Right kidney (tissue), 9 donors: ENCODE measurements at places on chromosomes 6 and 20.

GRCh38 chr20:63087872-63088680, 81.3 kb upstream of the BHLHE23 start:
- no peak for DNase-seq

GRCh38 chr20:11952639-11953038, 34.9 kb downstream of the BTBD3 start:
- no peak for DNase-seq

DNA sequence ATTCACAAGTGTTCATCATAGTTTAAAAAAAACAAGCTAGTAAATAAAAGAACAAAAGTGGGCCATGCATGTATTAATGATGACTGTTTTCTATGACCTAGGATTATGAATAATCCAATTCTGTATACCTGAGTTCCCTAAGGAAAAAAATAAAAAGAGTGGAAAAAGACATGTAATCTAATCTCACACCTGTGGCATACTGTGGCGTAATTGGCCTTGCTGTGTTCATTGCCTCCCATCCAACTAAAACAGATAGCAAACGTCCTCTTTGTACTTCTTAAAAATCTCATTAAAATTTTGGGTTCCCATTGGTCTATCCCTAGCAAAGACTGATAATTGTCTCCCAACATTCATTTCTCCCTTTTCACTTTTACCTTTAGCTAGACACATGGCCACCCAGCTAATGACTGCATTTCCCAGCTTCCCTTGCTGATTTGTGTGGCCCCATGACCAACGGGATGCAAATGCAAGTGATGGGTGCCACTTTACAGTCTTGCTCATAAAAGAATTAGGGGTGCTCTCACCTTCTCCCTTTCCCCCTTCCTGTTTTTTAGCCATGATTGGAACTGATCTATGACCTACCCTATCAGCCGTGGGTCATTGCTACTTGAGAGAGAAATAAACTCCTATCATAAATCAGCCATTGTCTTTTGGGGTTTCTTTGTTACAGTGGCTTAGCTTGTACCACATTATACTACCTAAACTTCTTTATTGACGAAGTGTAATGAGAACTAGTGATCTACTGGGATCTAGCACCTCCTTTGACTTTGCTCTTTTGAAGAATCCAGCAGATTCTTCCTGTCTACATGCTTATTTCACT, 32.0 kb upstream of the TBC1D22B start:
- DNase-seq = no peak

GRCh38 chr6:3415082-3415453, 41.8 kb downstream of the SLC22A23 start:
- DNase-seq = no peak

- DNase-seq = no peak
Observed at GRCh38 chr6:140980265-140980887, 1152.3 kb upstream of the GJE1 start.

GRCh38 chr6:15763364-15763763, 100.5 kb upstream of the DTNBP1 start:
- no peak for DNase-seq

DNA sequence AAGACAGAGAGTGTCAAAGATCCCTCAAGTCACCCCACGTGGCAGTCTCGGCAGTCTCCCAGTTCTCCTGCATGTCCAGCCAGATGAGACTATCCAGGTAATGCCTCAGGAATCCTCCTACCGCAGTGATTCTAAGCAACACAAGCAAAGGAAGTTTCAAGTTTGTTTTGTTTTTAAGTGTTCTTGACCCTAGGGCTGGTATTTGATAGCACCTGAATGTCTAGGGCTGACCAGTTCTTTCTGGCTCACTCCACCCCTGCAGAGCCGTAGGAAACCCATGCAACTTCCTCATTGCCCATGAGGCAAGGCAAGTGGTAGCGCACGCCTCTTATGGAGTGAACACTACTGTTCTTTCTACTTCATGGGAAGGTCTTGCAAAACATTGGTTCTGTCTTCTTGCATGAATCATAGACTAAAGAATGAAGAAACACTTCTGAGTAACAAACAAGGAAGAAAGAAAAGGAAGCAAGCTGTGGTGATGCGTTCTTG, 24.8 kb upstream of the FOXQ1 start:
- DNase-seq = no peak

- DNase-seq = no peak
Observed at GRCh38 chr20:38447931-38448675, 13.0 kb upstream of the SNHG17 start.

DNA sequence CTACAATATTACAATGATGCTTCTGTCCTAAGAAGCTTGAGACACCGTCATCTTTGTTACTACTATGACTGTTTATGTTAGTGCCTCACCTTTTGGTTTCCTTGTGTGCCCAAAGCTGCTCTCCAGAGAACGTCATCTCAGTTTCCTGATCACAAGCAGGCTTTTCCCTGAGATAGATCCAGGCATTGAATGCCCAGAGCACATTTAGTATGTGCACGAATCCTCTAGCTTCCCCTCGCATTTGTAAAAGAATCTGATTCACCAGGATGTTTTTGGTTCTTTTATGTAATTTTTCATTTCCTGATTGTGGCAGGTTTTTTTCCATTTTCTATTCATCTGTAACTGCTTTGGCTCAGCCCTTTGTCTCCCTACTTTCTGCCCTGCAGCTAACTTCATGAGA, 100.2 kb upstream of the TMEM181 start:
- DNase-seq = no peak

DNA sequence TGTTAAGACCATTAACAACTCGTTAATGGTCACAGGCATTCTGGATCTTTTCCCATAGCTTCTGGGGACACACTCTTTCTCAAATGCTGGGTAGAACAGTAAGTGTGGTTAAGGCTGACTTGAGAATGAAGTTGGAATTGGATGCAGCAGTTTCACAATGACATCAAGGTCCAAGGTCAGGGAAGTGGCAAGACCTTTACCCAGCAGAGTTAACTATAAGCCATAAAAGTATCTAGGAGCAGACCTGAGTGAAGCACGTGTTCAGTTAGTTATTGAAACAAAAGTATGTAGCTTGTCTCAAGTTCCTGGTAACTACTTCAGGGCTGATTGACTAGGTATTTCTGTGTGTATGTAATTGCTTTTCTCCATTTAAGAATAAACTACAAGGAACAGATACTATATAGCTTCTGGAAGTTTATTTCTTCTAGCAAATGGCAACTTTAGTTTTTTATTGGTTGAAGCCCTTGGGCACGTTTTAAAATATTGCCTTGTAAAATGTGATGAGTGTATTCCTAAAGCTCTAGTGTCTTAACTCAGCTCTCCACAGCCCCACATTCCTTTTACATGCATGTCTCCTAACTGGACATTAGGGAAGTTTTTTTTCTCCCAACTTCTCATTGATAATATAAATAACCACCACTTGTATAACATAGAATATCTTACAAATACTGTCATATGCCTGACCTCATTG, 479.0 kb upstream of the CITED2 start:
- DNase-seq = no peak

DNA sequence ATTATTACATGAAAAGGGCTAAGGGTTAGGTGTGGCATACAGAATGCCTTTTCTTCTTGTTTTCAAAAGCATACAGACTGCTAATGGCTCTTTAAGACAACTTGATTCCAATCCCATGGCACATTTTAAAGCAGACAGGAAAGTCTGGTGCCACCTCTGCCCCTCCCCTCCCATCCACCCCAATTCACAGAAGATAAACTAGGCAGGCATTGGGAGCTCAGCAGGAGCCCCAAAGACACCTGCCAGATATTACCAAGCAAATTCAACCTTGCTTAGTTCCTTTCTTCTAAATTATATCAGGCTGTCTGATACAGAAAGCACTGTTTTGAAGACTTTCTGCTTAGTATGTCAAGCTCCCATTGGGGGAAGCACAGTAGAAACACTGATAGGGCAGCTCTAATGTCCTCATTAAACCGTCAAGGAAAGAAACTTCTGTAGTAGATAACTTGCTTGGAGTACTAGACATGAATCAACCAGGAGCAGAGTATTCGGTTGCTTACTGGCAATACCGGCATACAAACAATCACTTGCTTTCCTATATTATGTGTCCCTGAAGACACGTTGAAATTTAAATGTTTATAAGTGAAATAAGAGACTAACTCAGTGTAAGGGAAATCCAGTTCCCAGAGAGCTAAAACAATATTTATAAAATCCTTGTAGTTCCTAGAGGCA, 13.0 kb downstream of the SESN1 start:
- no peak for DNase-seq

DNA sequence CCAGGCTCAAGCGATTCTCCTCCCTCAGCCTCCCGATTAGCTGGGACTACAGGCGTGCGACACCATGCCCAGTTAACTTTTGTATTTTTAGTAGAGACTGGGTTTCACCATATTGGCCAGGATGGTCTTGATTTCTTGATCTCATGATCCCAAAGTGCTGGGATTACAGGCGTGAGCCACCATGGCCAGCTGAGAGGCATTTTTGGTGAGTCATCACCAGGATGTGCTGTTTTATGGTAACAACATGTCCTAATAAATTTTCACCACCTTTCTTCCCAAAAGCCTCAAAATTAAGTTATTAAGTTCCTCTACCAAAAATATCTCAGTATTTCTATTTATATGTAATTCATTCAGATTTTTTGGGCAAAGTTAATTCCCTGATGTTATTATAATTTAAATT, 53.5 kb downstream of the COL21A1 start:
- no peak for DNase-seq

- peak; percentile 92 for DNase-seq
Observed at GRCh38 chr6:142944124-142945048, 590 bp downstream of the HIVEP2 start.

GRCh38 chr6:149319422-149319821, 1.9 kb downstream of the TAB2 start:
- no peak for DNase-seq

DNA sequence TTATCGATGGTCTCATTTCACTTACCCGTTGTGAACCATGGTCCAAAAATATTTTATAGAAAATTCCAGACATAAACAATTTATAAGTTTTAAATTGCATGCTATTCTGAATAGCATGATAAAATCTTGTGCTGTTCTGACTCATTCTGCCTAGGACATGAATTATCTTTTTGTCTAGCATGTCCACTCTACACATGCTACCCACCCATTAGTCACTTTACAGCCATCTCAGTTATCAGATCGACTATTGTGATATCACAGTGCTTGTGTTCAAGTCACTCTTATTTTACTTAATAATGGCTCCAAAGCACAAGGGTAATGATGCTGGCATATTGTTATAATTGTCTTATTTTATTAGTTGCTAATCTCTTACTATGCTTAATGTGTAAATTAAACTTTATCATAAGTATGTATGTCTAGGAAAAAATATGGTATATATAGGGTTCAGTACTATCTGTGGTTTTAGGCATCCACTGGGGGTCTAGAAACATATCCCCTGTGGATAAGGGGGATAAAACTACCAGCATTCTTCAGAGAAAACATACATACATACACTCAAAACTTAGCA, 252.0 kb upstream of the HTR1E start:
- no peak for DNase-seq

- DNase-seq = no peak
Observed at GRCh38 chr20:61510778-61511330, 258.8 kb downstream of the CDH4 start.

DNA sequence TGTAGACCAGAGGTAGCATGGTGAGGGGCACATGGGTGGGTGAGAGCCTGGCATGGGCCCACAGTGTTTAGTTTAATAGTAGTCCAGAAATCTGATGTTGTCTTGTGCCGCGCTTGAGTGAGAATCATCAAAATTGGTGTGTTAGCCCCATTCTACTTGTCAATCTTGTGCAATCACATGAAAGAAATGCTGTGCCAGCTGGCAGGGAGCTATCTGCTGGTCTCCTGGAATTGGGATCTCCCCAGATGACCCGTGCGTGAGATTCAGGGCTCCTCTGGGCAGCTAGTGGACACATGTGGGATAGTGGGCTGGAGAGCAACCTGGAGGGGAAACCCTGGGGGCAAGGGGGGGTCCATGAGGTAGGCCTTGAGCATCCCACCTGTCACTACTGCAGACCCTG, 43.5 kb upstream of the ZFP64 start:
- no peak for DNase-seq

GRCh38 chr6:157330831-157331230, 7.5 kb upstream of the TMEM242 start:
- DNase-seq = no peak

DNA sequence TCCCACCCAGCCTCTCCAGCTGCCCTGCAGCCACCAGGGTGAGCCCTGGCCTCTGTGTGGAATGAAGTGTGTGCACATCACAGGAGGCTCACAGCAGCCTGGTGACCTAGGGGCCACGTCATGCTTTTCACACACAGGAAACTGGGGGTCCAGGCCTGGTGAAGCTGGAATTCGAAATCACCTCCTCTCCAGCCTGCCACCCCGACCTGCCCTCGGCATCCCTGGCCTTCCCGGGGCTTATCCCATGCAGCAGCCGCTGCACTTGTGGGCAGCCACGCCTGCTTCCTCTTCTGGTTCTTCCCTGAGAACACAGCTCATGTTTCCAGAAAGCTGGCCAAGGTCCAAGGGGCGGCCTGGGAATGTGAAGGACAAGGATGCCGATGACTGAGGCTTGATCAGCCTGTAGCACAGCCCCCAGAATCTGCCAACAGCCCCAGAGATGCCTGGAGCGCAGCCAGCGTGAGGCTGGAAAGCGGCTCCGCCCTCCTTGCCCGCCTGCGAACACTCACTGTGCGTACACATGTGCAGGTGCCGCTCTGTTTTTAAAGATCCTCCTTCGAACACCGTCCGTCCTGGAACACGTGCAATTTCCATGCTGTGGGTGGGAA, 4.2 kb upstream of the NTSR1 start:
- no peak for DNase-seq

- no peak for DNase-seq
Observed at GRCh38 chr6:148535976-148536375, 193.3 kb downstream of the SASH1 start.

DNA sequence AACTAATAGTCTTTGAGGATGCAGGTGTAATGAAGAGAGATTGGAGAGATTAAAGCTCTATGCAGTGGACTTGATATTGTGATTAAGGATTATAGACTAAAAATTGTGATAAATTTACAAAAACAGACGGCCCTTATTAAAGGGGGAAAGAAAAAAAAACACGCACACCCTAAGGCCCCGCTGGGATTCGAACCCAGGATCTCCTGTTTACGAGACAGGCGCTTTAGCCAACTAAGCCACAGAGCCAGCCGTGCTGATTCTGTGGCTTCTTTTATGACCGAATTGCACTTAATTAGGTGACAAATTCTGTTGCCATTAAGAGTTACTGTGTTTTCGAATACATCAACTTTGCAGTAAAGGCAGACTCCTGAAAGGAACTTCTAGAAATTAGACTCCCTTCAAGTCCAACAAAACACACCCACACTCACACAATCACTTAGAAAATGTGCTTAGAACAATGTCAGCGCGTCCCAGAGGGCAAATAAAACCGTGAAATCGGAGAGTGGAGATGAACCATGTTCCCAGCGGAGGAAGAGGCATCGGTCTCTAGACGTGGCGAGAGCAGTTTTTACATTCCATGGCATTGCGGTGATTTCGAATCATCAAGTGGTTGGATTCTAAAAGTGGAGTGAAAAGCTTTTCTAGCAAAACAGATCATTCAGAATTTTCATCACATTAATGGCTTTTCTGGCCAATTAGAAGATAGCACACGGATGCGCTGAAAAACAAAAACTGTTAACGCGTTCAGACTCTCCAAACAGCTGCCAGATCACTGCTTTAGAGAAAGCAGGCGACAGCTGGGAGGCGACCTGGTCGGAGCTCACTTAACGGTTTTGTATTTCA, 122.6 kb downstream of the GPX5 start:
- peak; percentile 78 for DNase-seq

GRCh38 chr20:37406010-37406998, 60.4 kb downstream of the SRC start:
- DNase-seq = peak; percentile 84

- DNase-seq = no peak
Observed at GRCh38 chr20:23142162-23143050, 56.3 kb upstream of the CD93 start.
